ENCODE measurements at places on chromosomes 5 and 9.

DNA sequence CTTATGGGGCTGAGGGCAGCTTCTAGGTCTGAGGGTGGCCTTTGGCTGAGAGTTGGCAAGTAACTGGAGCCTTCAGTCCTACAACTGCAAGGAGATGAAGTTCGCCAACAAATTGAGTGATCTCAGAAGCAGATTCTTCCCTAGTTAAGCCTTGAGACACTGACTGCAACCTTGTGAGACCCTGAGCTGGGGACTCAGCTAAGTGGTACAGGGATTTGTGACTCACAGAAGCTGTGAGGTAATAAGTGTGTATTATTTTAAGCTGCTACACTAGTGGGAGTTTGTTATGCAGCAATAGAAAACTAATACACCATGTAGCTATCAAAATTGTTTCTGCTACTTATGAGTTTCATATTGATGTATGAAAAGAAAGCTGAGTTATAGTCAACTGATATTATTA, 279.2 kb downstream of the PIK3R1 start:
- no peaks in the 10 kb centered on the region for H3K36me3 ChIP-seq
- no peaks in the 10 kb centered on the region for H3K27me3 ChIP-seq
- H3K4me1 ChIP-seq = no peaks in the 10 kb centered on the region
- no peak for DNase-seq

DNA sequence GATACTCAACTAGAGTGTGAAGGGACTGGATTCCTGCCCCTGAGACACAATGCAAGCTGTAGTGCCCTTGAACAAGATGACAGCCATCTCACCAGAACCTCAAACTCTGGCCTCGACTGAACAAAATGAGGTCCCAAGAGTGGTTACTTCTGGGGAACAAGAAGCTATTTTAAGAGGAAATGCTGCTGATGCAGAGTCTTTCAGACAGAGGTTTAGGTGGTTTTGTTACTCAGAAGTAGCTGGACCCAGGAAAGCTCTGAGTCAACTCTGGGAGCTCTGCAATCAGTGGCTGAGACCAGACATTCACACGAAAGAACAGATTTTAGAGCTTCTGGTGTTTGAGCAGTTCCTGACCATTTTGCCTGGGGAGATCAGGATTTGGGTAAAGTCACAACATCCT, 2.4 kb downstream of the ZNF483 start:
- DNase-seq = no peak
- H3K4me1 ChIP-seq = peaks cover 8% of the 10 kb centered on the region
- no peak overlapping the region for H3K4me3 ChIP-seq
- H3K27ac ChIP-seq = no peak overlapping the region
- H3K27me3 ChIP-seq = no peaks in the 10 kb centered on the region
- H3K36me3 ChIP-seq = no peaks in the 10 kb centered on the region

DNA sequence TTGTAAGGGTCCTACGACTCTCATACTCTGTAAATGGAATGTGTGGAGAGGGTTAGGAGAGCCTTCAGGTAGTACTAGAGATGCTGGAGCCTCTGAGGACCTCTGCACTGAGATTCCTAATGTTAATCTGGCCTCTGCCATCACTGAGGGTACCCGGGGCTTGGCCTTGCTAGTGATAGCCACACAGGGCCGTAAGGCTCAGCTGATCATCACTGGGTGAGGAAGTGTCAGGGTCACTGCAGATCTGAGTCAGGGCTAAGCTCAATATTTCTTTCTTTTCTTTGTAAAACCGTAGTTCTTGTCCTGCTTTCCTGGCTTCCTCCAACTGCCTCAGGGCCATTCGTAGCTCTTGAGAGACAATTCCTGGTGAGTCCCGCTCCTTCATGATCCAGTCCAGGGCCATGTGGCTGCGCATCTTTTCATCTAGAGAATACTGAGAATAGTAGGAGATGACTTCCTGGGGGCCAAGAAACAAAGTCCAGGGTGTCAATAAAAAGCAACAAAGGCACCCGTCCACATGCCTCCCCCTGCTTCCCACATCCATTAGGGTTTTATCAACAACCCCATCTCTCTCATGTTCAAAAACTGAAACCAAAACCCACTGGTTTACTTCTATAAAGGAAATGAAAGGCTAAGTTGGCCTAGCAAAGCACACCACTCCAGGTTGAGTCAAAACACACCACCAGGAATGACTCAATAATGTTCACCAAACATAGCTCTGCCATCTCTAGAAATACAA, 47.7 kb downstream of the LIX1 start:
- DNase-seq = no peak
- no peaks in the 10 kb centered on the region for H3K27me3 ChIP-seq
- no peaks in the 10 kb centered on the region for H3K4me1 ChIP-seq
- no peak overlapping the region for H3K27ac ChIP-seq
- H3K36me3 ChIP-seq = no peaks in the 10 kb centered on the region
- H3K4me3 ChIP-seq = no peak overlapping the region

DNA sequence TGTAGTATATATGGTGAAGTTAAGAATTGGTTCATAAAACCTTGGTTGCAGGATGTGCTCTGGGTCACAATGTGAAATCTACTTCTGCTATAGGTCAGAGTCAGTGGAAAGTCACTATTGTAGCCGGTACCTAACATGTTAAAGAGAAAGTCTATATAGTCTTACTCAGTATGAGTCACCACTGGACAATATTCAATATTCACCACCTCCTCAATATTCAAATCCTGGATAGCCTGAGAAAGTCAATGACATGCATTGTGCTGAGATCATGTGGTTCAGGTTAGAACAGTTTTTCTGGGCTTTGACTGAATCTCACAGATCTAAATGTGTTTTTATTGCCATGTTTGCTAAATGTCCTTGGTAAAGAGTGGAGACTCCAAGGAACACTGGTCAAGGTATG, 108.8 kb downstream of the HMHB1 start:
- no peak for DNase-seq
- H3K36me3 ChIP-seq = no peaks in the 10 kb centered on the region
- H3K4me1 ChIP-seq = no peaks in the 10 kb centered on the region
- H3K4me3 ChIP-seq = no peak overlapping the region
- no peaks in the 10 kb centered on the region for H3K27me3 ChIP-seq
- no peak overlapping the region for H3K27ac ChIP-seq

- H3K36me3 ChIP-seq = no peaks in the 10 kb centered on the region
- DNase-seq = no peak
- no peak overlapping the region for H3K27ac ChIP-seq
- peaks cover 5% of the 10 kb centered on the region for H3K4me1 ChIP-seq
These were observed 695.1 kb downstream of the NR2F1-AS1 start for GRCh38 chr5:92885950-92886349.

GRCh38 chr9:21037278-21037677, 5.8 kb upstream of the HACD4 start:
- H3K36me3 ChIP-seq = no peaks in the 10 kb centered on the region
- no peaks in the 10 kb centered on the region for H3K27me3 ChIP-seq
- H3K27ac ChIP-seq = no peak overlapping the region
- DNase-seq = no peak
- no peaks in the 10 kb centered on the region for H3K4me1 ChIP-seq
- H3K4me3 ChIP-seq = no peak overlapping the region

- no peaks in the 10 kb centered on the region for H3K4me1 ChIP-seq
- no peak for DNase-seq
- no peaks in the 10 kb centered on the region for H3K27me3 ChIP-seq
- H3K27ac ChIP-seq = no peak overlapping the region
- H3K4me3 ChIP-seq = no peak overlapping the region
These were observed 167.9 kb downstream of the ARHGEF28 start for GRCh38 chr5:73793911-73794310.

DNA sequence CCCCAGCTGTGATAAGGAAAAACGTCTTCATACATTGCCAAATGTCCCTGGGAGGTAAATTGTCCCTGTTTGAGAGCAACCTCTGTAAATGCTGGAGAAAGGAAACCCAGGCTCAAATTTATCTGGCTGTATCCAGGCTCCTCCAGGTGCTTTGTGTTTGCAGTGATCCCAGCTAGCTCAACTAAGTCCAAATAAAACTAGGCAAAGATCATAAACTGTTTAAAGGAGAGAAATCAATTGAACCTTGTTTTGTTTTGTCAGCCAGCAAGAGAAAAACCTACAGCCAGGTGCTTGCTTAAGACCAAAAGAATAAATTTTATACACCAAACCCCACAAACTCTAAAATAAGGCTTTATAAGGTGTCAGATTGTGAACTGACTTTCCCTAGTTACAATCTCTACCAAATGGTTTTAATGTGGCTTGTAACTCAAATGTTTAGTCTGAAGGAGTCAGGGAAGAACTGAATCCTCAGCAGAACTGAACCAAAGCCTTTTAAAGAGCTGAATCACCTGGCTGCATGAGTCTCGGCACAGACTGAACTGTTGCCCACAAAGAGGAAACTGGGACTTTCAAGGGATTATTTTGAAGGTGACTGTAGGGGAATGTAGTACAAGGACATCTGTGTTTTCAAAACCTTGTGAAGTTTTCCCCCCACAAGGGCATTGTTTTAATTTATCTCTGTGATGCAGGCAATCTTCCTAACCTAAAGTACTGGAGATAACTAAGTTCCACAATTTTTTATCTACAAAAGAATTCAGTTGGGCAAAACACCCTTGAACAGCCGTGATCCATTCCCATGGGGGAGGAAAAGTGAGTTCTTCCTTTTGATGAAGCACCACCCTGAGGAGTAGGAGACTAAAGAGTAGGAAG, 201.7 kb upstream of the TARS1 start:
- no peaks in the 10 kb centered on the region for H3K27me3 ChIP-seq
- H3K36me3 ChIP-seq = no peaks in the 10 kb centered on the region
- H3K4me3 ChIP-seq = no peak overlapping the region

GRCh38 chr5:126947146-126948010, 83.0 kb downstream of the MARCHF3 start:
- no peak for DNase-seq
- H3K27me3 ChIP-seq = no peaks in the 10 kb centered on the region
- H3K4me3 ChIP-seq = no peak overlapping the region
- no peaks in the 10 kb centered on the region for H3K4me1 ChIP-seq

GRCh38 chr5:141686648-141687416, 4.8 kb upstream of the ARAP3 start:
- H3K4me3 ChIP-seq = no peak overlapping the region
- H3K27me3 ChIP-seq = no peaks in the 10 kb centered on the region
- peaks cover 9% of the 10 kb centered on the region for H3K4me1 ChIP-seq
- H3K36me3 ChIP-seq = no peaks in the 10 kb centered on the region
- H3K27ac ChIP-seq = no peak overlapping the region

- no peak overlapping the region for H3K27ac ChIP-seq
- DNase-seq = no peak
- no peaks in the 10 kb centered on the region for H3K4me1 ChIP-seq
- no peaks in the 10 kb centered on the region for H3K36me3 ChIP-seq
- H3K27me3 ChIP-seq = no peaks in the 10 kb centered on the region
These were observed 176.0 kb downstream of the HMHB1 start for GRCh38 chr5:143987751-143988560.

DNA sequence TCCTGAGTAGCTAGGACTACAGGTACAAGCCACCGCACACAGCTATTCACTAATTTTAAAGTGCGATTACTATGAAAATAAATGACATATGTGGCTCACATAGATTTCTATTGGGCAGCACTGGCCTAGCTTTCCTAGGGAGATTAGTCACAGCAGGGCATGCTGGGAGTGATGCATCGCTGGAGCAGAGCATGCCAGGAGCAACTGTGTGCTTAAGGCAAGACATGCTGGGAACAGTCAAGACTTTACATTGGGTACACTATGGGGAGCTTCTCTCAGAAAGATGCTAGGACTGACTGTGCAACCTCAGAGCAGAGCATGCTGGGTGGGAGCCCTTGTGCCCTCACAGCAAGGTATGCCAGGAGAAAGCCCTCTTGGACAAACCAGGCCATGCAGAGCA, 9.3 kb downstream of the ST6GALNAC6 start:
- peaks cover 100% of the 10 kb centered on the region for H3K36me3 ChIP-seq
- H3K27ac ChIP-seq = no peak overlapping the region
- no peak overlapping the region for H3K4me3 ChIP-seq
- no peaks in the 10 kb centered on the region for H3K27me3 ChIP-seq
- peaks cover 10% of the 10 kb centered on the region for H3K4me1 ChIP-seq

- H3K4me3 ChIP-seq = no peak overlapping the region
- H3K4me1 ChIP-seq = no peaks in the 10 kb centered on the region
- no peaks in the 10 kb centered on the region for H3K27me3 ChIP-seq
These were observed 76.4 kb downstream of the ECPAS start for GRCh38 chr9:111407813-111408212.

DNA sequence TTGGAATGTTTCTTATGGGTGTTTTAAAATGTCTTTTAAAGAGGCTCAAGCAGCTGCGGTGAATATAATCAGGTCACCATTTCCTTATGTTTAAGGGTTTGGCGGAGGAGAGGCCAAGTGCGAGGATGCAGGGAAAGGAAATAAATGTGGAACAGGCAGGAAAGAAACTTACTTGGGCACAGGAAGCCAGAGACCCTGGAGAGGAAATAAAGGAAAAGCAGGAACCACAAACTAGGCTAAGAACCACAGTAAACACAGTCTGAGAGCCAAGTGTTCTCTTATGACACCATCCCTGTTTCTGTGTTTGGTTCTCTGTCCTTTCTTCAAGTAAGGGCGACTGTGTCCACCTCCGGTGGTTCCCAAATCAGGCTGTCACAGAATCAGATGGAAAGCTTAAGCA, 166.5 kb downstream of the C9orf152 start:
- no peak overlapping the region for H3K4me3 ChIP-seq
- peak overlapping the region; percentile 3 for H3K27ac ChIP-seq
- DNase-seq = no peak
- H3K36me3 ChIP-seq = no peaks in the 10 kb centered on the region
- no peaks in the 10 kb centered on the region for H3K27me3 ChIP-seq

DNA sequence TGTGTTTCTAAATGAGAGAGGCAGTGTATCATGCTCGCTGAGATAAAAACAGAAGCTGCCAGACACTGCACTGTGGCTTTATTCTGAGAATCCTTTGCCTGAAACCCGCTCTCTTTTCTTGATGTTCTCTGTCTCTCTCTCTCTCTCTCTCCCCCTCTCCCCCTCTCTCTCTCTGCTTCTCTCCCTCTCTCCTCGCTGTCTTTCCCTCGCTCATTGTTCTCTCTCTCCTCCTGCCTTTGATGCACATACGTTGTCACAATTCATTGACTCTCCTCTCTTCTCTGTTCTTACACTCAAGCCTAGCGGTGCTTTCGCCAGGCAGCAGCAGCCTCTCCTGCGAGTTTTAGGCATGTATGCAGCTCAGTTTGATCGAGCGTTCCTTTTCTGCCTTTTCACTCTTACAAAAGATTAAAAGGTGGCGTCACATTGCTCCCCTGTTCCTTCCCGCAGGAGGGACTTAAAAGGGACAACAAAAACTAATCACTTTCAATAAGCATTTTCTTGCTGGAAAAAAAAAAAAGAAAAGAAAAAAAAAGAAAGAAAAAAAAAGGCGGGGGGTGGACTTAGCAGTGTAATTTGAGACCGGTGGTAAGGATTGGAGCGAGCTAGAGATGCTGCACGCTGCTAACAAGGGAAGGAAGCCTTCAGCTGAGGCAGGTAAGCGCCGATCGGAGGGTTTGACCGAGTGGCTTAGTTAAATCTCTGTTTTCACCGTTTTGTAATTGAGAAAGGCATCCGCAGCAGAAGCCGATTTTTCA, 717.9 kb upstream of the WWC1 start:
- H3K36me3 ChIP-seq = no peaks in the 10 kb centered on the region
- peak overlapping the region; percentile 16 for H3K4me3 ChIP-seq
- peak; percentile 15 for DNase-seq
- no peaks in the 10 kb centered on the region for H3K27me3 ChIP-seq
- no peak overlapping the region for H3K27ac ChIP-seq

- no peaks in the 10 kb centered on the region for H3K36me3 ChIP-seq
- peak; percentile 25 for DNase-seq
- H3K4me3 ChIP-seq = no peak overlapping the region
These were observed 27.9 kb upstream of the RECK start for GRCh38 chr9:36008774-36009300.
